ENCODE measurements at places on chromosomes 12 and 14. TPM values are rescaled to one million over a fixed set of nuclear protein-coding genes. Genes with fewer than 3 reads are reported as not detected.

Gene OTX2
- total RNA-seq, result not detected

Gene FGF6
- total RNA-seq, result not detected

Gene AGAP2
- total RNA-seq, result 22.4 TPM

Gene JAG2
- total RNA-seq, result 4.1 TPM

Gene RNASE7
- not detected for total RNA-seq
